ENCODE measurements at places on chromosomes 12 and 14. TPM values are rescaled to one million over a fixed set of nuclear protein-coding genes. Genes with fewer than 3 reads are reported as not detected.
A peak's percentile ranks its signal among the peaks of the same experiment; 100 is the strongest.

Gene KLRF1
- total RNA-seq = 0.89 TPM

Gene TBX3
- 0.44 TPM for total RNA-seq

Gene NPFF
- total RNA-seq = not detected

Gene FRMD6
- total RNA-seq = 1.9 TPM

Gene GUCY2C
- total RNA-seq = not detected

DNA sequence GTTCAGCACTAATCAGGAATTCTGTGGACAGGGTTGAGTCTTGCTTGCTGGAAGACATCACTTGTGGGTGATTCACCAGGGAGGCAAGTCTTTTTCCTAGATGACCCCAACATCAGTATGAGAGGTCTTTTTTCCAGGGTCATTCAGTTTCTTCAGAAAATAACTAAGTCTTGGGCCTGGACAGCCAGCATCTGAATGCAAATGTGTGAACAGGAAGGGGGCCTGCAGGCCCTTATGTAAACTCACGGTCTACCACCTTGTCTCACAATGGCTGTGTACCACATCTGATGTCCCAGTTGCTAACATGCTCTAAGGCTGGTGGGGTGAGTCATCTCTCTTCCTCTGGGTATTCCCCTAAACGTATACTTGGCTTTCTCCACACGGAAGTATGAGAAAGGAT lies 79.2 kb downstream of the HECTD4 start:
- DNase-seq = peak; percentile 27

DNA sequence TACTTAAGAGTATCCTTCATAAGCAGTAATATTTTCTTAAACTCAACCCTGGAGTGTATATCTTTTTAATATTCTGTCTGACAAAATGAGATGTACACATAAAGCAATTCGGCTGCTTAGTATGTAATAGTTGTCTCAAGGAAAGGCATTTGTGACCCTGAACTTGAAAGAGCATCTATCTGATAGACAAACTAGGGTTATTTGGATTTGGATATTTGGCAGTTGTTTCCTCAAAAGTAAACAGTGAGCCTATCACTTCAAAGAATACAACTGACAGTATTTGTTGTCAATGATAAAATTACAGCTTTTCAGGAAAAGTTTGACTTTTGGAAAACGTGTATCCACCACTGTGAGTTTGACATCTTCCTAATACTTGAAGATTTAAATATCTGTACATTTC lies 123.4 kb downstream of the TGFB3 start:
- no peak for DNase-seq

GRCh38 chr12:130031571-130032189 lies 127.9 kb upstream of the TMEM132D start:
- DNase-seq = peak; percentile 43

DNA sequence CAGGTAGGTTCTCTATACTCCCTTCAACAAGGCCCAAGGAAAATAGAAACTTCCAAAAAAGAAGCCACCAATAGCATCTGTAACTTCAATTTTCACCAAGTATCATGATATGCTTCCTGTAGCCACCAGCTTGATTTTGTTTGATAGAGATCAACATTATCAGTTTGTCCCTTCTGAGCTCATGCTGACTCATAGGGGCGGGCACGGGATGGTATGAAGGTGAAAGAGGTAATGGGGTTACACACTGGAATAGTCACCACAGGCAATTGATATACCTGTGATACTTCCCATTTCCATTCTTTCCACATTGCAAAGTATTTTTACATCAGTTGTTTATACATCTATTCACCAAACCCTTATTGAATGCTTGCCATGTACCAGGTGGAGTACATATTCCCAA lies 134.1 kb downstream of the KCNA5 start:
- no peak for DNase-seq

- DNase-seq = no peak
Observed at GRCh38 chr12:70692681-70693288, 55.6 kb upstream of the PTPRB start.

DNA sequence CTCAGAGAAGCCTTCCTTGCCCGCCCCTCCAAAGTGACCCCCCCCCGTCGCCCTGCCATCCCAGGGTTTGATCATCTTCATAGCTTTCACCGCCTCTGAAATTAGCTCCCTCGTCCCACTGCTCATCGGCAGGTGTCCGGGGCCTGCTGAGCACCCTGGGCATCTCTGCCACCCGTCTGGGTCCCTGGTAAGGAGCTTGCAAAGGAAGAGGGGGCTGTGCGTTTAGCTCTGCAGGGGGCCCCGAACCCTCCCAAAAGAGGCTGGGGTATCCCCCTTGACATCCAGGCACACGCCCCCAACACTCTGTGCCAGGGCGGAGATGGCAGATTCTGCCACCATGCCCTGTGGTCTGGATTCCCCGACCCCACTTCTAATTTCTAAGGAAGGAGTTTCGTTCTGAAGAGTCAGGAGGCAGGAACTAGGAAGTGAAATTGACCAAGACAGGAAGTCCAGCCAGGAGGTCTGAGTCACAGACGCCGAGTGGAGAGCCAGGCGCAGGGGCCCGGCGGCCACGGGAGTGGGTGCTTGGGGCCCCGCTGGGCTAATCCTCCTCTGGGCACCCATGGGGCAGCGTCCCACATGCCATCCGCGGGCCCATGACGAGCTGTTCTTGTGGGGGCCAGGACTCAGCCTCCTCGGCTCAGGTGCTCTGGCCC lies 95.7 kb downstream of the RFLNA start:
- DNase-seq = no peak

GRCh38 chr12:113880326-113880725 lies 85.8 kb downstream of the RBM19 start:
- no peak for DNase-seq

GRCh38 chr12:106226884-106227640 lies 20.8 kb downstream of the CKAP4 start:
- DNase-seq = peak; percentile 10

- DNase-seq = no peak
Observed at GRCh38 chr14:77130386-77130785, 11.2 kb downstream of the ZDHHC22 start.
